Panc1 (cell line): ENCODE measurements at places on chromosomes 11 and 22. TPM values are rescaled to one million over a fixed set of nuclear protein-coding genes. Genes with fewer than 3 reads are reported as not detected.

The HEPACAM gene
- total RNA-seq = not detected

The DEUP1 gene
- total RNA-seq = not detected

DNA sequence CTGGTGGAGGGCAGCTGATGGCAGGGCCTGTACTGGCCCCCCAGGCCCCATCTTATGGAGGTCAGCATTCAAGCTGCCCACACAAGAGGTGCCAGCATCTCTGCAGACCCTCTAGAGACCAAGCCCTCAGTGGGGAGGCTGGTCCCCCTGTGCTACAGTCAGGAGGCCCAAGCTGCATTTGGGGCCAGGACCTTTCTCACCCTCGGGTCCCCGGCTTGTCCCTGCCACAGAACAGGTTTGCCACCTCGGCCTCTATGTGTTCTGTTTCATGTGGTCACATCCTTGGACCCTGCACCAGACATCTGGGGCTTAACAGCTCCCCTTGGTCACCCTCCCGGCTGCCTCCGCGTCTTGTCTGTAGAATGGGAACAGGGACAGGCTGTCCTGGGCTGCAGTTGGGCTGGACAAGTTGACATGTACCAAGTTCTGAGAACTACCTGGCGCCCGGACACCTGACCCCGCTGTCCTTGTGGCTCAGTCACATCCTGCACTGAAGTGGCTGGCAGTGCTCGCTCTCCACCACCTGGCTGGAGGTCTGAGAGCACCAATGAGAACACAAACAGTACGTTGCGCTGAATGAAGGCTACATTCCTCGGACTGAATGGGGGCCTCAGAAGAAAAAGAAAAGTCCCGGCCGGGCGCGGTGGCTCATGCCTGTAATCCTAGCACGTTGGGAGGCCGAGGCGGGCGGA is 2.7 kb upstream of the PLXNB2 start:
- no peak overlapping the region for H3K27ac ChIP-seq
- H3K27me3 ChIP-seq = no peaks in the 10 kb centered on the region
- H3K4me1 ChIP-seq = peaks cover 33% of the 10 kb centered on the region
- DNase-seq = no peak

DNA sequence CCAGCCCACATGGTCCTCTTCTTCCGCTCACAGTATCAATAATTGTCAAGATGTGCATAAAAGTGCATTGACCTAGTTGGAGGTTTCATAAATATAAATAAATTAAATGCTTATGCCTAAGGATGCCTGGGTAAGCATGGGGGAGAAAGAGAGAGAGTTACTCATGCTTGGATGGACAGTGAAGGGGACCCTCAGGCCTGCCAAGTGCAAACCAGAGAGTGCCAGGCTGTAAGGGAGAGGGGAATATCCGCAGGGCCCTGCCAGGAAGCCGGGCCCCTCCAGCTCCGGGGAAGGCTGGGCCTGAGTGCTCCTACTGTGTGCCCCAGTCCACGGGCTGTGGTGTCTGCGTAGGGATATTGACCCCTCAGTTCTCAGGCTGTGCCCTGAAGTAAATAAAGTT is 214.6 kb downstream of the DSCAML1 start:
- H3K27me3 ChIP-seq = peaks cover 15% of the 10 kb centered on the region
- no peak overlapping the region for H3K4me3 ChIP-seq
- DNase-seq = no peak
- no peak overlapping the region for H3K27ac ChIP-seq

- H3K27ac ChIP-seq = no peak overlapping the region
- H3K27me3 ChIP-seq = no peaks in the 10 kb centered on the region
- H3K4me3 ChIP-seq = no peak overlapping the region
- H3K4me1 ChIP-seq = no peaks in the 10 kb centered on the region
- peaks cover 2% of the 10 kb centered on the region; the same call in 1 of the 2 replicates for H3K36me3 ChIP-seq
These were observed 34.1 kb downstream of the PHLDB1 start for GRCh38 chr11:118641397-118642019.

DNA sequence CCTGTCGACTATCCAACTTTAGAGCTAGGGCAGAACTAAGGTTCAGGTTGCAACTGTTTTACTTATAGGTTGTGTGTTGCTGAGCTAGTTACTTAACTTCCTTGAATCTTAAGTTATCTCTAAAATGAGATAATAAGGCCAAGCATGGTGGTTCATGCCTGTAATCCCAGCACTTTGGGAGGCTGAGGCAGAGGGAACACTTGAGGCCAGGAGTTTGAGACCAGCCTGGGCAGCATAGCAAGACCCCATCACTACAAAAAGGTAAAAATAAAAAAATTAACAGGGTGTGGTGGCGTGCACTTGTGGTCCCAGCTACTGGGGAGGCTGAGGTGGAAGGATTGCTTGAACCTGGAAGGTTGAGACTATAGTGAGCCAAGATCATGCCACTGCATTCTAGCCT is 2.1 kb downstream of the ACCS start:
- no peak overlapping the region for H3K27ac ChIP-seq
- H3K4me3 ChIP-seq = no peak overlapping the region
- no peaks in the 10 kb centered on the region for H3K27me3 ChIP-seq

DNA sequence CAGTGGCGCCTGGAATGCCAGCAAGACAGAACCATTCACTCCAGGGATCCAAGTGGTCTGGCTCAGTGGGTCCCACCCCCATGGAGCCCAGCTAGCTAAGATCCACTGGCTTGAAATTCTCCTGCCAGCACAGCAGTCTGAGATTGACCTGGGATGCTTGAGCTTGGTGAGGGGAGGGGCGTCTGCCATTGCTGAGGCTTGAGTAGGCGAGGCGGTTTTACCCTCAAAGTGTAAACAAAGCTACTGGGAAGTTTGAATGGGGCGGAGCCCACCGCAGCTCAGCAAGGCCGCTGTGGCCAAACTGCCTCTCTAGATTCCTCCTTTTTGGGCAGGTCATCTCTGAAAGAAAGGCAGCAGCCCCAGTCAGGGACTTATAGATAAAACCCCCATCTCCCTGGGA is 125.7 kb upstream of the DDI1 start:
- no peak overlapping the region for H3K4me3 ChIP-seq
- no peaks in the 10 kb centered on the region for H3K27me3 ChIP-seq
- DNase-seq = no peak
- H3K4me1 ChIP-seq = no peaks in the 10 kb centered on the region

The SLC7A4 gene
- not detected for total RNA-seq

The SMC1B gene
- total RNA-seq = 0.10 TPM

The KRTAP5-8 gene
- not detected for total RNA-seq

DNA sequence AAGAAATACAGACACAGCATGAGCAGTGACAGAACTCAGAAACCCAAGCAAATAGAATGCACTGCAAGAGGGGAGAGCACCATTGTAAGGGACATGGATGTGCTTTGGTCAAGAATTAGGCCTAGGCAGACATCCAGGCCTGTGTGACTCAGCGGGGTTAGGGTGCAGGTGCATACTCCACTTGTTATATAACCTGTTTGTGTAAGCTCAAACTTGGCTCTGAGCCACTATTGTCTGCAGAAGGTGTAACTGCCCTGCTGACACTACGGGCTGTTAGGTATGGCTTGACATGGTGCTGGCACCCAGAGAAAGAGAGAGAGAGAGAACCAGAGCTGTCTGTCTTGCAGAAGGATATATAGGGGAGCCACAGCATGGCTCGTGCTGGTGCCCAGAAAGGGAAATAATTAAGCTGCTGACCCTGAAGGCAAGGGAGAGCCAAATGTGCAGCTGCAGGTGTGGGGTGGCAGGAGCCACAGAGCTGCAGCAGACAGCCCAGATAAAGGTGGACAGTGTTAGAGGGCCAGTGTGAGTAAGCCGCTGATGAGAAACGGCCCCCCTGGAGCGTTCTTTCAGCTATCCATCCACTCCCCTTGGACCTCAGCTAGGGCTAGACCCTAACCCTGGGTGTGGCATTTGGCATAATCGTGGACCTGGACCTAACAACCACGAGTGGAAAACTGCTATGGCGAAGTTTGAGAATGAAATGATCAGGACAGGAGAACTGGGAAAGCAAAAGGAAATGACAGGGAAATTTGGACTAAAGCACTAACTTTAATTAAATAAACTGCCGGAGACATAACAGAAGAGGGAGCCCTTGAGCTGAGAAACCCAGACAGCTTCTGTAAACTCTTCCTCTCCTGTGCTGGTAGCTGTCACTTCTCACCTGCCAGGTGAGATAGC is 253.0 kb upstream of the CCDC179 start:
- H3K36me3 ChIP-seq = no peaks in the 10 kb centered on the region
- no peaks in the 10 kb centered on the region for H3K4me1 ChIP-seq
- no peaks in the 10 kb centered on the region for H3K27me3 ChIP-seq
- H3K27ac ChIP-seq = no peak overlapping the region

DNA sequence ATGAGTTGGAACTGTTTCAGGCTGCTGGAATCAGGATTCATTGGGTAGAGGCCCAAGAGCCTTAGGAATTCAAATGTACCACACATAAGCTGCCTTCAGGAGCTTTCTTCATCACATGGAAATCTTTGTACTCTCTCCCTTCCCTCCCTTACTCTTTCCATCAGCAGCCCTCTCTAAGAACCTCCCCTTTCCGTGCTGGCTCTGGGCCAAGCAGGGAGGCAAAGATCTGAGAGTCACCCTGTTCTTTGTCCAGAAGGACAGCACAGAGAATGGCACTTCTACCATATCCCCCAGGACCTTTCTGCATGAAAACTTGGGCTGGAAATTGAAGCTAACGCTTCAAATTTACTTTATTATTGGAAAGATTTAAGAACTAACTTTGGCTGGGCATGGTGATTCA is 20.7 kb upstream of the TPBGL start:
- H3K4me3 ChIP-seq = no peak overlapping the region
- no peaks in the 10 kb centered on the region for H3K36me3 ChIP-seq
- no peaks in the 10 kb centered on the region for H3K27me3 ChIP-seq
- no peak overlapping the region for H3K27ac ChIP-seq
- no peaks in the 10 kb centered on the region for H3K4me1 ChIP-seq

- H3K36me3 ChIP-seq = no peaks in the 10 kb centered on the region
- no peak overlapping the region for H3K4me3 ChIP-seq
- peaks cover 27% of the 10 kb centered on the region for H3K4me1 ChIP-seq
- DNase-seq = no peak
These were observed 35.3 kb upstream of the GNB1L start for GRCh38 chr22:19889951-19890350.

GRCh38 chr11:21465203-21465602 is 727.7 kb upstream of the ANO5 start:
- H3K4me1 ChIP-seq = no peaks in the 10 kb centered on the region
- no peak for DNase-seq
- H3K27ac ChIP-seq = no peak overlapping the region
- no peaks in the 10 kb centered on the region for H3K27me3 ChIP-seq

The OR10D3 gene
- total RNA-seq = not detected

The GAS2 gene
- 0.87 TPM for total RNA-seq

- DNase-seq = no peak
- H3K27ac ChIP-seq = no peak overlapping the region
- H3K4me1 ChIP-seq = no peaks in the 10 kb centered on the region
- H3K27me3 ChIP-seq = peaks cover 6% of the 10 kb centered on the region; the same call in 1 of the 2 replicates
- H3K36me3 ChIP-seq = no peaks in the 10 kb centered on the region
These were observed 68.5 kb upstream of the SLC35C1 start for GRCh38 chr11:45736424-45736823.

DNA sequence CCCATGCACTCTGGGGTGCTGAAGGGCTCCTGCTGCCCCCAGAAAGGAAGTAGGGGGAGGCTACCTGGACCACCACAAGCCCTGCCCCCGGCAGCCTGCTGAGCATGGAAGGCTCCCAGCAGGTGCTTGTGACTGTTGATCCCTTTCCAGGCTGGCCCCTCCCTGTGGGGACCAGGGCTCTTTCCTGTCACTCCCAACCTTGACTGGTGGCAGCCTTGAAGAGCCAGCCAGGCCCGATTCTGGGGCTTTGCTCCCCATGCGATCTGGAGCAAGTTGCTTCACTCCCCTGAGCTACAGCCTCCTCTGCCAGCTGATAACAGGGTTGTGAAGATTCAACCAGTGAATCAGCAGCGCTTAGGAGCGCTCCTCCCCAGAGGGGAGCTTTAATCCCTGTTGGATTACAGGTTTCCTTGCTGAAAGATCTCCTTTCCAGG is 4.6 kb upstream of the CST6 start:
- peak overlapping the region; percentile 64; the same call in 1 of the 2 replicates for H3K27ac ChIP-seq
- peaks cover 10% of the 10 kb centered on the region; the same call in 1 of the 2 replicates for H3K36me3 ChIP-seq
- no peaks in the 10 kb centered on the region for H3K27me3 ChIP-seq
- H3K4me3 ChIP-seq = no peak overlapping the region
- no peak for DNase-seq
- H3K4me1 ChIP-seq = peaks cover 45% of the 10 kb centered on the region

DNA sequence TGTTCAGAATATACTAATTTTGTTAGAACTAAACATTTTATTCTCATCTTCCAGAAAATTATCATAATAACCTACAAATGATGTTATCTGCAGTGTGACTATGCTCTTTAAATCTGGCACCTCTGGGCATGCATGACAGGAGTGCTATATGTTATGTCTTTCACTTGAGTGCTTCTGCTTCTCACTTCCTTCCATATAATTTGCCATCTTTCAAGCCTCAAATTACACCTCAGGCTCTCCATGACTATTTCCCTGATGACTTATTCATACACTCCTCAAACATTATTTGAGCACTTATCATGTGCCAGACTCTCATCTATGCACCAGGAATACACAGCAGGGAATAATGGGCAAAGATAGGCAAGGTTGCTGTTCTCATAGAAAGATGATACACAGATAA is 219.3 kb upstream of the POU2AF2 start:
- no peak for DNase-seq
- no peak overlapping the region for H3K4me3 ChIP-seq
- no peaks in the 10 kb centered on the region for H3K36me3 ChIP-seq
- no peaks in the 10 kb centered on the region for H3K4me1 ChIP-seq
- H3K27me3 ChIP-seq = no peaks in the 10 kb centered on the region
- no peak overlapping the region for H3K27ac ChIP-seq

GRCh38 chr11:19241260-19242178 is 774 bp upstream of the E2F8 start:
- peaks cover 8% of the 10 kb centered on the region for H3K36me3 ChIP-seq
- DNase-seq = no peak
- H3K27me3 ChIP-seq = no peaks in the 10 kb centered on the region
- H3K4me3 ChIP-seq = peak overlapping the region; percentile 70
- H3K27ac ChIP-seq = peak overlapping the region; percentile 78
- H3K4me1 ChIP-seq = peaks cover 17% of the 10 kb centered on the region

DNA sequence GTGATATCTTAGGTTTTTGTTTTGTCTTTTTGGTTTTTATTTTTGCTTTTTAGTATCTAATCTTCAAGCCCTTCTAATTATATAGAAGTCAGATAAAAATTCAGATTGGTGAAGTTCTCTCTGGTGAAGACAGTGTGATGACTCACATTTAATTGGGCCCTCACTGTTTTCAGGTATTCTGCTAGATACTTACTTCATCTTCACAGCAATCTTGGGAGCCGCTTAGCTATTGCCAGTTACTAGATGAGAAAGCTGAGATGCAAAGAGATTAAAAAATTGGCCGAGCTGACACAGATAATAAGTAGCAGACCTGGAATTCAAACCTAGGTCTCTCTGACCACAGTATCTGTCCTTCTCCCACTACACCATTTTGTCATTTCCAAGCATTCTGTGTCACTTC is 75.0 kb downstream of the PPP2R1B start:
- DNase-seq = no peak
- no peak overlapping the region for H3K4me3 ChIP-seq
- no peaks in the 10 kb centered on the region for H3K4me1 ChIP-seq
- H3K27ac ChIP-seq = no peak overlapping the region
- H3K27me3 ChIP-seq = no peaks in the 10 kb centered on the region
